ENCODE measurements at places on chromosomes 12 and 14. TPM values are rescaled to one million over a fixed set of nuclear protein-coding genes. Genes with fewer than 3 reads are reported as not detected.

GRCh38 chr12:69225251-69225910 is 14.0 kb upstream of the CPSF6 start:
- no peak for DNase-seq

- DNase-seq = no peak
These were observed 53.3 kb downstream of the BEGAIN start for GRCh38 chr14:100533656-100534485.

DNA sequence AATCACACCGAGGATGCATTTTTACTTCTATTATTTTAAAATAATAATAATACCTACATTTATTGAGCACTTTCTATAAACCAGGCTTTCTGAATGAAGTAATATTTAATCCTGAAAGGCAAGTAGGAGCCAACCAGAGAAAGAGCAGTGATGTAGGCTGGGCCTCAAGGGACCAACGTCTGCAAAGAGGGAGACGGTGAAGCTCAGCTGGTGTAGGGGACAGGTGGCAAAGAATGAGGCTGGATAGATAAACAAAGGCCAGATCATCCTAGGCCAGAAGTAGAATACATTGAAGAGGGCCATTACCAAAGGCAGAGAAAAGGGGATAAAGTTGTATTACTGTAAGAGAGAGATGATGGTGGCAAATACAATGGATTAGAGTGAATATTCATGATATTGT is 810 bp upstream of the TMBIM4 start:
- no peak for DNase-seq

The C12orf50 gene
- total RNA-seq = 0.08 TPM

- no peak for DNase-seq
These were observed 126.9 kb downstream of the KITLG start for GRCh38 chr12:88453323-88453722.

GRCh38 chr12:55607821-55608594 is 28.7 kb upstream of the OR10P1 start:
- DNase-seq = no peak

The ALG10B gene
- total RNA-seq = 24.1 TPM

The CLEC1B gene
- not detected for total RNA-seq

The SMIM41 gene
- total RNA-seq = not detected

GRCh38 chr14:59275668-59276067 is 87.2 kb downstream of the DAAM1 start:
- DNase-seq = no peak

The ENDOU gene
- total RNA-seq = not detected

The SSPN gene
- total RNA-seq = not detected

The P3H3 gene
- 0.93 TPM for total RNA-seq

DNA sequence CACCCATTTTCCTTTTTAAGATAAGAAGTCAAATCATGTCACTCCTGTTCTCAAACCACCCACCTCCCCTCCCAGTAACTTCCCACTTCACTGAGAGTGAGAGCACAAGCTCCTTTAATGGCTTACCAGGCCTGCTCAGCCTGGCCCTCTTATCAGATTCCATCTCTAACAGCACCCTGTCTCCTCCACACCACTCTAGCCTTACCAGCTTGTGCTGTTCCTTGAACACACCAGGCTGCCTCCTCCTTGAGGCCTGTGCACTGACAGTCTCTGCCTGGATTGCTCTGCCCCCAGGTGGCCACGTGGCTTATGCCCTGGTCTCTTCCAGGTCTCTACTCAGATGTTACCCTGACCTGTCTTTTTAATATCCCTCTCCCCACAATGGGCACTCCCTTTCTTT is 40.1 kb upstream of the EVL start:
- DNase-seq = peak; percentile 38

The GALNT6 gene
- 5.5 TPM for total RNA-seq

DNA sequence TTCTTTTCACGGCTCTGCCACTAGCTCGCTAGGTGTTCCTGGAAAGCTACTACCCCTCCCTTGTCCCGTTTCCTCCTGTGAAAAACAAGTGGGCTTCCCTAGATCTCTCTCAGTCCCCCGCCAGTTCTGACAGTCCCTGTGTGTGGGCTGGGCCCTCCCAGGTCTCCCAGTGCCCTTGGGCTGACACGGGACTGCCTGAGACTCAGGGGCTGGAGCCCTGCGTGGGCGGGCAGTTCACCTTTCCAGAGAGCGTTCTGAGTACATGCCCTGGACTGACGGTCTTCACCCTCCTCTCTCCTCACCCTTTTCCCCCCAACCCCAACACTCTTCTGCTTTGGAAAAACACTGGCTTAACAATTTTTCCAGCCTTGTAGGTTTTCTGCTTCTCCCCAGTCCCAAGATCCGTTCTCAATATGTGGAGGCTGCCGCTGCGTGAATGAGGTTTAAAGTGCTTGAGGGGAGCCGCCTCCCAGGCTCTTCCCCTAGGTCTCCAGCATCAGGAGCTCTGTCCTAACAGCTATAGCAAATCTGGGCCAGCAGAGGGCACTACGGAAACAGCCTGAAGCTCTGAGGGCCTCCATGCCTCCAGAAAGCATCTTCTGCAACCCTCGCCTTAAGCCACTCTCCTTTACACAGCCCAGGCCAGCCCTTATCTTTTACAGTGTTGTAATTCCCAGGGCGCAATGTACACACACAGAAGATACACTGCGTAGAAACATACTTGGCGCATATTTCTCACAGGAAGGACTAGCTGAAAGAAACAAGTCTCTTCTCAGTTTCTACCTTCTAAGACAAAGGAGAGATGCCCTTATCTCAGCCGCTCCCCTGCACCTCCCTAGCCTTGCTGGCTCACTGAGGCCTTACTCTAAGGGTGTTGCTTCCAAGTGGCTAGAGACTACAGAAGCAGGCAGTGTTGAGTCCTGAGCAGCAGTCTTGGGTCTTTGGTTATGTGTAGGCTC is 10.4 kb upstream of the DCD start:
- DNase-seq = peak; percentile 61

DNA sequence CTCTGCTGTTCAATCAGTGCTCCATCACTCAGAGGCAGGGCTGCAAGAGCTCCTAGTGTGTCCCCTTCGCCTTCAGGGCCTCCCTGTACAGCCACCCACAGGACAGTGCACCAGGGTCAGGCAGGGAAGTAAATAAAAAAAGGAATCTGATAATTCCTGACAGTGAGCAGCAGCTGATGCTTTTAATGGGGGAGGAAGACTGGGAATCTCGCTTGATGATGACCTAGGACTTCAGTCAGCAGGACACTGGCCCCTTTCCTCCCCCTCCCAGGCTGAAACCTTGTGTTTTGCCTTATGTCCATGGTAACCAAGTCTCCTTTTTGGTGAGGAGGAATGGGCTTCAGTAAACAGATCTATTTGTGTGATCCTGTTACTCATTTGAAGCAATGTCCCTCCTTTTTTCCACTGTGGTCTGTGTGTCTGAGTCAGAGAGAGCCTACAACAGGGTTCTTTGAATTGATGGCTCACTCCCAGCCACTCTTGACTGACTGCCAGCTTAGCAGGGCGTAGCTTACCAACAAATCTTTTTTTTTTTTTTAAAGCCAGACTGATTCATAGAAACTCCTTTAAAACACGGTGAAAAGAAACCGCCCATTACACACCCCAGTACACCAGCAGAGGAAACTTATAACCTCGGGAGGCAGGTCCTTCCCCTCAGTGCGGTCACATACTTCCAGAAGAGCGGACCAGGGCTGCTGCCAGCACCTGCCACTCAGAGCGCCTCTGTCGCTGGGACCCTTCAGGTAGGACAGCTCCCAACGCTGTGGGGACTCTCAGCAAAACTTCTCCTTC is at the start of gene EMP1:
TSS of gene EMP1 (plus strand) at position 597 of the 792 bp plus-strand sequence. CDS start 14,785 bp downstream, outside the sequence.
- DNase-seq = no peak

- DNase-seq = no peak
These were observed 4.2 kb downstream of the FNTB start for GRCh38 chr14:64990939-64991338.

DNA sequence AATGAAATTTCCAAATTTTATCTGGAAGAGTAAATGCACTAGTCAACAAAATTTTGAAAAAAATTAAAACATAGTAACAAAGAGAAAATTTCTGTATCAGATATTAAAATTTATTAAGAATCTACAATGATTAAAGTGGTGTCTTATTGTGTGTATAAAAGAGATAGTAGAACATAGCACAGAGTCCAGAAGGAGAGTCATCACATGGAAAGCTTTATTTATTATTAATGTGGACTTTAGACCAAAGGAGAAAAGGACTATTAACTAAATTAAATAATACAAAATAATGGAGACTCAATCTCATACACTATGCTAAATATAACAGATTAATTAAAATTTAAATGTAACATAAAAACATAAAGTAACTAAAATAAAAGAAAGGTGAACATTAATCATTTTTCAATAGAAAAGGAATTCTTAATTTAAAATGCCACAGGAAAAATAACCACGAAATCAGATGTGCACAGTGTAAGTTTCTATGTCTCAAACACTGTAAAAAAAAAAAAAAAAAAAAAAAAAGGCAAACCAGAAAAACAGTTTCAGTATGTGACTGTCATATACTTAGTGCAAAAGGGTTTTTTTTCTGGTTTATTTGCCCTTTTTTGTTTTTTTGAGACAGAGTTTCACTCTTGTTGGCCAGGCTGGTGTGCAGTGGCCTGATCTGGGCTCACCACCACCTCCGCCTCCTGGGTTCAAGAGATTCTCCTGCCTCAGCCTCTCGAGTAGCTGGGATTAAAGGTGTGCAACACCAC is 95.4 kb downstream of the MYF5 start:
- DNase-seq = no peak

- peak; percentile 79 for DNase-seq
These were observed 23.3 kb downstream of the GABARAPL1 start for GRCh38 chr12:10235761-10236631.

- DNase-seq = no peak
These were observed 19.3 kb downstream of the ASCL1 start for GRCh38 chr12:102976609-102977280.

The ACRBP gene
- 9.4 TPM for total RNA-seq

- DNase-seq = no peak
These were observed 15.3 kb upstream of the ARID4A start for GRCh38 chr14:58282925-58283593.

DNA sequence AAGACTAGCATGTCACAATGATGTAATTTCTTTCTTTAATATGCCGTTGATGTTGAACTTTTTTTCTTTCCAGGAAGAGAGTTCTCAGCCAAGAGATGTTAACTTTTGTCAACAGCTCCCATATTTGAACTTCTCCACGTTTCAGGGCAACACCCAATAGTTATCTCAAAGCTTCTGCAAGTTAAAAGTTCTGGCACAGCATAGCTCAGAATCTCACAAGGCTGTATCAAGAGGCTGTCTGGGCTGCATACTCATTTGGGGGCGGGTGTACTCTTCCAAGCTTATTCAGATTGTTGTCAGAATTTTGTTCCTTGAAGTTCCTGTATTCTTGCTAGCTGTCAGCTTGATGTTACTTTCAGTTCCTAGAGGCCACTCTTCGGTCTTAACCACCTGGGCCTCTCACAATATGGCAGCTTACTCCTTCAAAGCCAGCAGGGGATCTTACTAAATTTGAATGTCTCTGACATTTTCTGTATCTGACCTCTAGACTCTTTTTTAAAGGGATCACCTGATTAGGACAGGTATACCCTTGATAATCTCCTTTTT is 38.9 kb downstream of the KCNC2 start:
- no peak for DNase-seq

- DNase-seq = no peak
These were observed 6.5 kb downstream of the BHLHE41 start for GRCh38 chr12:26118308-26118707.

DNA sequence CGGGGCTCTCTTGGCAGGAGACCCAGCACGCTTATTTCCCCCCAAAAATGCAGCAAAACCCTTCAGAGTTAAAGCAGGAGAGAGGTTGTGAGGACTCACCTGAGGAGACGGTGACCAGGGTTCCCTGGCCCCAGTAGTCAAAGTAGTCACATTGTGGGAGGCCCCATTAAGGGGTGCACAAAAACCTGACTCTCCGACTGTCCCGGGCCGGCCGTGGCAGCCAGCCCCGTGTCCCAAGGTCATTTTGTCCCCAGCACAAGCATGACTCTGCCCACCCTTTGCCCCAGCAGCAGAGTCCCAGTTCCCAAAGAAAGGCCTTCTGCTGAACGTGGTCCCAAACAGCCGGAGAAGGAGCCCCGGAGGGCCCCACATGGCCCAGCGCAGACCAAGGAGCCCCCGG is 337.7 kb downstream of the TMEM121 start:
- no peak for DNase-seq

DNA sequence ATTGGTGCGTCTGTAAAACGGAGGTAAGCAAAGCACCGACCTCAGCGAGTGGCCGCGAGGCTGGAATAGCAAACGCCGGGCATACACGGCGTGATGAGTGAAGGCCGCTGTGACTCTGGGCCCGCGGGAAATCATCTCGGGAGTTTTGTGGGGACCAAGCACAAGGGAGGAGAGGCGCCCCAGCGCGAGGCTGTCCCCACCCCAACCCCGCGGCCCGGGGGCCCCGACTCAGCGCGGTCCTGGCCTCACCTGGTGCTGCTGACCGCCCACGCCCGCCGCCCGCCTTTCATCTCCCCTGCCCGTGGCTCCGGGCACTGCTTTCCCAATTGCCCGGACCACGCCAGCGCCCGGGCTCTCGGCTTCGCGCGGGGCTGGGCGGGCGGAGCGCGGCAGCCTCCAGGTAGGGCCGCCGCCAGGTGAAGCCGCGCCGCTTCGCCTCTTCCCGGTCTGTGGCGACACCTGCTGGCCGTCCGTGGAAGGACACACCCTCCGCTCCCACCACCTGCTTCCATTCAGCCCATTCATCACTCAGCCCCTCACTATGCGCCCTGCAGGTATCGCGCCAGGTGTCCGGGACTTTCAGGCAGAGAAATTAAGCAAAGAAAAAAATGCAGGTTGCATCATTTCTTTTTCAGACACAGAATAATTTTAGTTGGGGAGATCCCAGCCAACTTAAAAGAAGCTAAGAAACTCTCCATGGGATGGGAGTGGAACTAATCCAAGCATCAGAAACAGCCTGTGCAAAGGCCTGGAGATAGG is 360.4 kb downstream of the MED13L start:
- DNase-seq = peak; percentile 16

GRCh38 chr12:40156021-40156764 is 50.3 kb upstream of the SLC2A13 start:
- DNase-seq = no peak

DNA sequence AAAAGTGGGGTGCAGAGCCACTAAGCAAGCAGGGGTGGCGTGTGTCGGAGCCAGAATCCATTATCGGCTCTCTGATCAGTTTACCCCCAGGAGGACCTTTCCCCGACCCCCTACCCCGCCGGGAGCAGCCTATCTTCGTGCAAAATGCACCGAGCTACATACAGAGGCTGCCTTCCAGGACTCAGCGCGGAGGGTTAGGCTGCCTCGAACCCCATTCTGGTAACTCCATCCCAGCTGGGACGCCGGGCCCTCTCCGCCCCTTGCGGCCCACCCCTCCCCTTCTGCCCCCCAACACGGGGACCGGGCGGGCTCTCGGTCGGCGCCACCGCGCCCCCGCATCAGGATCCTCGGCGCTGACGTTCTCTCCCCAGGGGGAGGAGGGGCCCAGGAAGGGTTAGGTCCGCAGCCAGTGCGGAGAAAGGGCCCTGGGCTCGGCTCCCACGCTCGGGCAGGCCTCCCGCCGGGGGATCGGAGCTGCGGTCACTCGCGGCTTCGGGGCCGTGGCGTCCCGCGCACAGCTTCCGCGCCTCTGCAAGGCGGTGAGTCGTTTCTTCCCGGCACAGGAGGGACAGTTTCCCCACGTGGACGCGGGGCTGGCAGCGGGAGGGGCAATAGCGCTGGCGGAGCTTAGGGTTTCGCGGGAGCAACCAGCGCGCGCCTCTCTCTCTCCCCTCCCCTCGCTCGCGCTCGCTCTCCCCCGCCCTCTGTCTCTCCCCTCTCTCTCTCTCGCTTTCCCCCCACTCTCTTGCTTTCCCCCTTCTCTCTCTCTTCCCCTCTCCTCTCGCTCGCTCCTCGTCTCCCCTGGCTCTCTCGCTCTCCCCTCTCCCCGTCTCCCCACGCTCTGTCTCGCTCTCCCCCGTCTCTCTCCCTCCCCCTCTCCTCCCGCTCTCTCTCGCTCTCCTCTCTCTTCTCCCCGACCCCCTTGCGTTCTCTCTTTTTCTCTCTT is 12.5 kb upstream of the MAP3K9 start:
- no peak for DNase-seq

The KLHL33 gene
- 0.09 TPM for total RNA-seq
